ENCODE measurements at places on chromosomes 11 and 22. TPM values are rescaled to one million over a fixed set of nuclear protein-coding genes. Genes with fewer than 3 reads are reported as not detected.

CENPM gene
- total RNA-seq, result 1.1 TPM

FAR1 gene
- total RNA-seq, result 124 TPM

ALDH3B1 gene
- 12.5 TPM for total RNA-seq

GTSE1 gene
- 13.4 TPM for total RNA-seq

EPS8L2 gene
- 49.2 TPM for total RNA-seq

KRTAP5-4 gene
- not detected for total RNA-seq

SLC22A25 gene
- not detected for total RNA-seq

CYP2D6 gene
- total RNA-seq, result not detected

OR51B2 gene
- total RNA-seq, result not detected

MED15 gene
- 44.2 TPM for total RNA-seq

CTSF gene
- 35.0 TPM for total RNA-seq

OR10AG1 gene
- not detected for total RNA-seq

MPZL2 gene
- 0.36 TPM for total RNA-seq

ALX4 gene
- total RNA-seq, result not detected

NOX4 gene
- 2.5 TPM for total RNA-seq

CCDC116 gene
- total RNA-seq, result 0.25 TPM

CCDC87 gene
- 0.45 TPM for total RNA-seq

MMP13 gene
- not detected for total RNA-seq

RPS13 gene
- 695 TPM for total RNA-seq

NR1H3 gene
- 22.0 TPM for total RNA-seq

VPREB1 gene
- not detected for total RNA-seq

OR2AG2 gene
- total RNA-seq, result 0.09 TPM

OR51B4 gene
- not detected for total RNA-seq

CASP5 gene
- total RNA-seq, result not detected

SLC1A2 gene
- 23.6 TPM for total RNA-seq

GRAMD1B gene
- total RNA-seq, result 3.1 TPM

SPI1 gene
- not detected for total RNA-seq

EFCAB6 gene
- total RNA-seq, result 2.7 TPM

SLC25A18 gene
- not detected for total RNA-seq

CABP4 gene
- not detected for total RNA-seq

SLN gene
- not detected for total RNA-seq

C1QTNF4 gene
- not detected for total RNA-seq

MS4A12 gene
- not detected for total RNA-seq

TRIOBP gene
- 151 TPM for total RNA-seq

RIMBP3C gene
- 0.63 TPM for total RNA-seq

TRIM48 gene
- not detected for total RNA-seq

OTOG gene
- not detected for total RNA-seq

NLRP14 gene
- total RNA-seq, result not detected

SLC39A13 gene
- 28.5 TPM for total RNA-seq

CRYBA4 gene
- not detected for total RNA-seq

Data from fibroblast of the aortic adventitia (primary cell).